ENCODE measurements at places on chromosomes 2 and 18. TPM values are rescaled to one million over a fixed set of nuclear protein-coding genes. Genes with fewer than 3 reads are reported as not detected.

RAX gene
- polyA plus RNA-seq: 0.12 TPM

FLACC1 gene
- polyA plus RNA-seq: not detected

EGR4 gene
- polyA plus RNA-seq: not detected

SERPINB5 gene
- polyA plus RNA-seq: 0.03 TPM

ACAA2 gene
- 63.4 TPM for polyA plus RNA-seq
